H4 (cell line): ENCODE measurements at places on chromosomes 5 and 9.

DNA sequence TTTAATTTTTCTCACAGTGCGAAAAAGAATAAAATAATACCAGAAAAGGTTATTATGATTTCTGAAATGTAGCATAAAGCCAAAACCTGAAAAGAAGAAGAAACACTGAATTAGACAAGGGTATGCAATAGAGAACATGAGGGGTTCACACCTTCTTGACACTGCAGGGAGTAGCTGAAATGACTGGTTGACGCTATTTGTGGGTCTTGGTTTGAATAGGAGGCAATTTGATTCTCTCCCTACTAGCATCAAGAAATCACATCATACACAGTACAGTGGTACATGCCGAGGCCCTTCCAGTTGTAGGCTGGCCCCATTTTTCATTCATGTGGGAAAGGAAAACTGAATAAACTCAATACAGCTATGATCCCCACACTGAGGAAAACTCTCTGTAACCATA lies 68.6 kb downstream of the NR3C1 start:
- DNase-seq, result no peak

- DNase-seq, result no peak
These were observed 113.7 kb upstream of the KLF4 start for GRCh38 chr9:107603281-107603680.

GRCh38 chr5:1885868-1886845 lies 3.4 kb upstream of the IRX4 start:
- no peak for DNase-seq

GRCh38 chr5:79535477-79536192 lies 21.7 kb upstream of the HOMER1 start:
- no peak for DNase-seq

DNA sequence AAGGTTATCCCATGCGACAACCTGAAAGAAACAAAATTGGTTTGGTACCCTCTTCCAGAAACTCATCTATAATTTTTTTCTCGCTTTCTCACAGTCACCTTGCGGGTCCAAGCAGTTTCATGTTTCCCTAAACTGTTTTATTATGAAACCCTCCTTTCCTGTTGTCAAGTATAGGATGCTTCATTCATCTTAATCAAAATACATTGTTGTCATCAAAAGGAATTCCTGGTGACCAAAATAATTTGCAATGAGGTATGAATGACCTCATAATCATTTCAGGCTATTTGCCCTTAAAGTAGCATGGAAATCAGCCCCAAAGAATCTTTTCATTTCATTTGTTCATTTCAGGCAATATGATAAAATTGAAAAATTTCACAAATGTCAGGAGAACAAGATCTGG lies 503.0 kb downstream of the SPATA31D1 start:
- DNase-seq, result no peak

GRCh38 chr5:142803428-142804125 lies 33.4 kb downstream of the ARHGAP26 start:
- DNase-seq, result no peak

DNA sequence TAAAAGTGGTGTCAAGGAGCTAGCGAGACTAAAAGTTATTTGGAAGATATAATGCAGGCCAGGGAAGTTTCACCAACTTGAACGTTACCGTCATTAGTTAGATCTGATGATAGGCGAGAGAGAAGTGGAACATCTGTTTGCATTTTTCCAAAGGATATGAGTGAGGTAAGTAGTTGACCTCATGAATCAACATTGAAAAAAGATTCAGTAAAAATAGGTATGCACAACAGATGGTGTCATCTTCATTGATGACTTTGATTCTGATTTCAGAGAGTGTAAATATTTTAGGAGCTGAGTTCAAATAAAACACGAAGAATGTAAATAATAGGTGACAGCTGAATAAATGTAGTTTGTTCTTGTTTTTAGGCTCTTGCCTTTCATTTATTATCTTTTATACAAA lies 998.9 kb upstream of the CDH6 start:
- no peak for DNase-seq

DNA sequence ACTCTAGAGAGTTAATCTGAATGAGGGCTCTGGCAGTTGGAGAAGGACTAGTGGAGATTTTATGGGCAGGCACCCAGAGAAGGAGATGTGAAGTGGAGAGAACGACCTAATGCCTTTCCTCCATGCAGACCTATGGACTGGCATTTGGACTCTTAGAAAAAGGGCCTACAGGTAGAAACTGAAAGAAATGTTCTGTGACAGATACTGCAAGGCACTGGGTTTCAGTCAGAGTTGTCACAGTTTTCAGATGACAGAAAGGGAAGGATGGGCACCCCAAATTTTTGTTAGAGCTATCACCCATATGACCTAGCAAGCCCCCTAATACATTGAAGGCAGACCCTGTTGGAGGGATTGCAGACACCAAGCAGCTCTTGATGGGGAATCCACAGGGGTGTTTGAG lies 406.8 kb downstream of the CCDC171 start:
- no peak for DNase-seq

- no peak for DNase-seq
These were observed 31.7 kb downstream of the GSN start for GRCh38 chr9:121299467-121300282.

DNA sequence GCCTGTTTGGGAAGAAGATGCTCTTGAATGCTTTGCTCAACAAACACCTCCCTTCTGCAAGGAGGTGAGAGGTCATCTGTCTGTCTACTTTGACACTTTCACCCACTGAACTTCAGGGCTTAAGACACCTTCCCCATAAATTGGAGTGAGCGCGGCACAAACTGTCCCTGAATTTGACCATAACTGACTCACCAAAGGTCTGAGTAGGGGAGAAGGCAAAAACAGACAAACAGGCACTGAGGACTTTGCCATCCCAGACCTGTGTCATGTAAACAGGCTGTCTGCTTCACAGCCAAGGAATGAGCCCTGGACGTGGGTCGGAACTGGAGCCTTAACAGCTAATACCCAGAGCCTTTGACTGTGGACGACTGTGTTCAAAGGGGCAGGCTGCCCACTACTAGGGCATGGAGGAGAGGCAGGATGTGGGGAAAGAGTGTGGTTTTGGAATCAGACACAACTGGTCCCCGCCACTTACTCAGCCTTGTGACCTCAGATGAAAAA lies 320.9 kb upstream of the KLF4 start:
- DNase-seq, result peak; percentile 45

- DNase-seq, result no peak
These were observed 93.4 kb downstream of the TENT4A start for GRCh38 chr5:6806668-6807067.

- DNase-seq, result no peak
These were observed 206.4 kb downstream of the ENC1 start for GRCh38 chr5:74433896-74434829.

DNA sequence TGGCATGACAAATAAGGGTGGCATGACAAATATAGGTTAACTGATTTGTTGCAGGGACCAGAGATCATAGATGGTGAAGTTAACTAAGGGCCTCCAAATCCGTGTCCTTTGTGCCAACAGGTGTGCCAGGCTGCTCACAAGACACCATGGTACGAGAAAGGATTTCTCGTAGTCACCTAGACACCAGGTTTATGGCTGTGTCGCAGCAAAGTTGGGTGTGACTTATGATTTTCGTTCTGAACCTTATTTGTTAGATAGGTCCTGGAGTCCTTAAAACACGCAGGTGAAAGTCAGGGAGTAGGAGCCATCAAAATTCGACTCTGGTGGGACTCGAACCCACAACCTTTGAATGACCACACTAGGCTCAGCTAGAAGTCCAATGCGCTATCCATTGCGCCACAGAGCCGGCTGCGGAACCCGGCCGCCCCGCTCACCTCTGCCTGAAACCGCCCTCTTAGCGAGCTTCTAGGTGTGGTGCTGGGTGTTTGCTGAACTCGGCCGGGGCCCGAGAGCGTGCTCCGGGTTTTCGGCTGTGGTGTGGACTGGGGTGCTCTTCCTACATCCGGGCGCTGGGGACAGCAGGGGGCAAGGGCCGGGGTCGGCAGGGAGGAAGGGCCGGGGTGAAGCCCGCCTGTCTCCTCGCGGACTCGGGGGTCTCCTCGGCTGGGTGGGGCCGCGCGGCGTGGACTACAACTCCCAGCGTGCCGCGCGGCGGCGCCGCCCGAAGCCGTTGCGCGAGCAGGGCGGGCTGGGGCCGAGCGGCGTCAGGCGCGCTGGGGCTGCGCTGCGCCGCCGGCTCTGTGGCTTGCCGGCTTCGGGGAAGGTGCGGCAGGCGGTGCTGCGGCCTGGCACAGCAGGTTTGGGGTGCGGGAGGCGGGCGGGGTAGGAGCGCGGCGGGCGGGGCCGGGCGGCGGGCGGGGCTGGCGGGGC lies at the start of gene SLC27A4:
SLC27A4 (plus strand) TSS at position 767 of the 930 bp plus-strand sequence. CDS start 2,606 bp downstream, outside the sequence.
- peak; percentile 49 for DNase-seq

DNA sequence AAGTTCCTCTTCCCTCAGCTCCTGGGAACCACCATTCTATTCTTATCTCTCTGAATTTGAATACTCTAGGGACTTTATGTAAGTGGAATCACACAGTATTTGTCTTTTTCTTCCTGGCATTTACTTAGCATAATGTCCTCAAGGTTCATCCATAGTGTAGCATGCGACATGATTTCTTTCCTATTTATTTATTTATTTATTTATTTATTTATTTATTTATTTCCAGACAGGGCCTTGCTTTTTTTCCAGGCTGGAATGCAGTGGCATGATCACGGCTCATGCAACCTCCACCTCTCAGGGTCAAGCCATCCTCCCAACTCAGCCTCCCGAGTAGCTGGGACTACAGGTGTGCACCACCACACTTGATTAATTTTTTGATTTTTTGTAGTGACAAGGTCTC lies 142.1 kb downstream of the GPBP1 start:
- DNase-seq, result no peak

DNA sequence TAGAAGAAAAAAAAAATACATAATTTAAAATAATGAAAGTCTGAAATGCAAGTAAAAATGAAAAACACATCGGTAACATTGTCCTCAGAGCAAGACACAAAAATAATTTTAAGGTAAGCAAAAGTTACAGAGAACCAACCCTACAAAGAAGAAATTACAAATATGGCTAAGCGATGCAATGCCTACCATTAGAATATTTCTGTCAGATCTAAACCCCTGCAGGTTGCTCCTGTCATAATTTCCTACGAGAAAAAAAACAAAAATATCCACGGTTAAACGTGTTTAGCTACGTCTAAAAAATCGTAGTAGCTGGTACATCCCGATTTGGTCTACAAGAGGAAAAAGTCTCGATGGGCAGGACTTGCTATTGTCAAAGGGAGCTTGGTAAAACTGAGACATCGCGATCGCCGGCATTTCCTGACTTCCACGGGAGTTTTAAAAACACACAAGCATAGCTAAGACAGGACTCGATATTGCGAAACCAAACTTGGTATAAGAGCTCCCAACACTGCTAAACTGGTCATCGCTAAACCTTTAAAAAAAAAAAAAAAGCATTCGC lies 1.1 kb upstream of the ANXA2R start:
- DNase-seq, result peak; percentile 68

- DNase-seq, result no peak
These were observed 197.5 kb downstream of the ARHGEF28 start for GRCh38 chr5:73823508-73823925.

GRCh38 chr5:132365213-132365612 lies 4.3 kb upstream of the SLC22A5 start:
- no peak for DNase-seq

- DNase-seq, result no peak
These were observed 657.7 kb downstream of the PRR16 start for GRCh38 chr5:121121786-121122185.

DNA sequence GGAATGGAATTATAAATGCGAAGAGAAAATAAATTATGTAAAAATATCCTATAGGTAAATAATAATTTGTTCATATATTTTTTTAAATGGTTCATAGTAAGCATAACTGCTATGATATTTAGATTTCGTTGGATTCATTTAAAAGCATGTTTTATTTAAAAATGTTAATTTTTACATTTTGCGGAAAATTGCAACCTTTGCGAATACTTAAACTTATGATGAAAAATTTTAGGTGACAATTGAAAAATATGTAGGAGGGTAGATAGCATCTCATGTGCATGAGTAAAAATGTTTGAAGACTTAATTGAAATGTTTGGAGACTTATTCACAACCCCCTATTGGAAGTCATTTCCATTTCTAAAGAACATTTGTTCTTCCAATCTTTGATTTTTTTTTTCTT lies 4.1 kb upstream of the FEM1C start:
- no peak for DNase-seq

DNA sequence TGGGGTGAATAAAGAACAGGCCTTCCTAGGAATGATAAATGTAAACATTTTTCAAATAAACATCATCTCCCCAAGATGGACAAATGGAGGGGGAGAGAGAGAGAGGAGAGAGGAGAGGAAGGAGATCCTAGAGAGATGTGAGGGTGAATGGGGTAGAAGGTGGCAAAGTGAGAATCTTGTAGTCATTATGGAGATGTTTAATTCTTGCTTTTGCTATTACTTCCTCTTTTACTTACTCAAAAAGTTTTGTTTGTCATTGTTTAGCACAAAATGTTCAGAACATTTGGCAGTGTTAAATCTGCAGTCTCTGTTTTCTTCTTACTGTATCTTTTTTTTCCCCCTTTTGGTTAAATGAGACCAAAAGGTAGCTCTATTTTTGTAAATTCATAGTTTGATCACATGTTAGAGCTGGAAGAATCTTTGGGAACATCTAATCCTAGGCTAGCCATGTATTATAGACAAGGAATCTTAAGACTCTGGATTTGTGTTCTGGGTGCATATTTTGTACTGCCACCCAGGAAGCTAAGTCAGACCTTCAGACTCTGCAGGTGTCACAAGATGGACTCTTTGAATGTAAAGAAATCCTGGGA lies 266.1 kb downstream of the NTRK2 start:
- DNase-seq, result no peak

DNA sequence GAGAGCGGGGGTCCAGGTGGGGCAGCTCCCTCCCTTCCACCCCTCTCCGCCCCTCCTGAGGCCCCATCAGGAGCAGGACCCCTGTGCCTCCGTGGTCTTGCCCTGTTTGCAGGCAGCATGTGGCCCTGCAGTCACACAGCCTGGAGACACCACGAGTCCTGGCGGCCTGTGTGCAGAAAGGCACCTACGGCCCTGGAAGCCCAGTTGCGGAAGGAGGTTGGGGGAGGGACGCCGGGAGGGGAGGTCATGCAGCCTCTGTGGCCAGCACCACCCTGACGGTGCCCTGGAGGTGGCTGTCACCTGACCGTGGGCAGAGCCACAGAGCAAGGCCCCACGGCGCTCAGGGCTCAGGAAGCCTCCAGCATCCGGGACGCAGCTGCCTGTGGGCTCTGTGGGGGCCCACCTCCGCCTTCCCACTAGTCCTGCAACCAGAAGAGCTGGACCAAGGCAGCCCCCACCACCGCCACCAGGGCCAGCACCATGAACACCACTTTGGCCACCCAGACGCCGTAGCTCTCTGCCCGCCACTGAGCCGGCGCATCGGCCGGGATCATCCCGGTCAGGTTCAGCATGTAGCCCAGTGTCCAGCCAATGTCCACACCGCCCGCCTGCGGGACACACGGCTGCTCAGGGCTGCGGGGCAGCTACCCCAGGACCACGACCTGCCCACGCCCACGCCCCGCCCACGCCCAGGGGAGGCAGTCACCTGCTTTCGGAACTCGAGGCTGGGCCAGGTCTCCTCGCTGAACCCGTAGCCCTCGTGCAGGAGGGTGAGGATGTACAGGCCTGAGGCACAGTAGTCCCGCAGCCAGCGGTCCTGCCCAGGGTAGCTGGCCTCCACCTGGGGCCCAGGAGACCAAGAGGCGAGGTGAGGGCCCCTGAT lies 6.4 kb downstream of the ENTPD8 start:
- DNase-seq, result no peak

GRCh38 chr5:158463188-158463587 lies 604.2 kb upstream of the CLINT1 start:
- DNase-seq, result no peak
